Aorta (tissue), 5 donors: ENCODE measurements at places on chromosomes 13 and 19. TPM values are rescaled to one million over a fixed set of nuclear protein-coding genes. Genes with fewer than 3 reads are reported as not detected.

DNA sequence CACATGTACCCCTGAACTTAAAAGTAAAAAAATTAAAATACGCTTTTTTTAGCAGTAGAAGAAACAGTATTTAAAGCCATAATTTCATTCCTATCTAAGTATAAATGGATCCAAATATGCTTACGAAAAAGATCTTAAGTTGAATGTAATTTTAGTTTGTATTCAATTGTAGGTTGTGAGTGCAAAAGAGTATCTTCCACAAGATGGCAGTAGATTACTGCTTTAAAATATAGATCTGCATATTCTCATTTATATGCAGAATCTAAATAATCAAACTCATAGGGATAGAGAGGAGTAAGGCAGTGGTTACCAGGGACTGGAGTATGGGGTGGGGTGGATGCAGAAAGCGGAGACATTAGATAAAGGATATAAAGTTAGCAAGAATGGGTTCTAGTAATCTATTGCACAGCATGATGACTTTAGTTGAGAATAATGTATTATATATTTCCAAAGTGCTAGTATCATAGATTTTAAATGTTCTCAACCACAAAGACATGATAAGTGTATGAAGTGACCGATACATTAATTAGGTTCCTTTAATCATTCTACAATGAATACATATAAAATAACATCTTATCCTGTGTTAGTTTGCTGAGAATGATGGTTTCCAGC is 14.2 kb downstream of the OR7A17 start:
- H3K27ac ChIP-seq = no peak overlapping the region
- no peak for DNase-seq
- no peaks in the 10 kb centered on the region for H3K36me3 ChIP-seq
- no peak overlapping the region for H3K4me3 ChIP-seq

- DNase-seq = no peak
- no peaks in the 10 kb centered on the region for H3K27me3 ChIP-seq
- H3K4me3 ChIP-seq = no peak overlapping the region
Measured at GRCh38 chr19:3458229-3459088, 21.9 kb downstream of the SMIM24 start.

- H3K4me1 ChIP-seq = no peaks in the 10 kb centered on the region
- no peak overlapping the region for H3K27ac ChIP-seq
- H3K36me3 ChIP-seq = no peaks in the 10 kb centered on the region
Measured at GRCh38 chr13:75021151-75021550, 460.8 kb downstream of the TBC1D4 start.

- no peak overlapping the region for H3K27ac ChIP-seq
- H3K4me1 ChIP-seq = no peaks in the 10 kb centered on the region
- H3K4me3 ChIP-seq = no peak overlapping the region
- no peaks in the 10 kb centered on the region for H3K27me3 ChIP-seq
- H3K36me3 ChIP-seq = no peaks in the 10 kb centered on the region
- no peak for DNase-seq
Measured at GRCh38 chr13:43757266-43757665, 29.5 kb downstream of the ENOX1 start.

DNA sequence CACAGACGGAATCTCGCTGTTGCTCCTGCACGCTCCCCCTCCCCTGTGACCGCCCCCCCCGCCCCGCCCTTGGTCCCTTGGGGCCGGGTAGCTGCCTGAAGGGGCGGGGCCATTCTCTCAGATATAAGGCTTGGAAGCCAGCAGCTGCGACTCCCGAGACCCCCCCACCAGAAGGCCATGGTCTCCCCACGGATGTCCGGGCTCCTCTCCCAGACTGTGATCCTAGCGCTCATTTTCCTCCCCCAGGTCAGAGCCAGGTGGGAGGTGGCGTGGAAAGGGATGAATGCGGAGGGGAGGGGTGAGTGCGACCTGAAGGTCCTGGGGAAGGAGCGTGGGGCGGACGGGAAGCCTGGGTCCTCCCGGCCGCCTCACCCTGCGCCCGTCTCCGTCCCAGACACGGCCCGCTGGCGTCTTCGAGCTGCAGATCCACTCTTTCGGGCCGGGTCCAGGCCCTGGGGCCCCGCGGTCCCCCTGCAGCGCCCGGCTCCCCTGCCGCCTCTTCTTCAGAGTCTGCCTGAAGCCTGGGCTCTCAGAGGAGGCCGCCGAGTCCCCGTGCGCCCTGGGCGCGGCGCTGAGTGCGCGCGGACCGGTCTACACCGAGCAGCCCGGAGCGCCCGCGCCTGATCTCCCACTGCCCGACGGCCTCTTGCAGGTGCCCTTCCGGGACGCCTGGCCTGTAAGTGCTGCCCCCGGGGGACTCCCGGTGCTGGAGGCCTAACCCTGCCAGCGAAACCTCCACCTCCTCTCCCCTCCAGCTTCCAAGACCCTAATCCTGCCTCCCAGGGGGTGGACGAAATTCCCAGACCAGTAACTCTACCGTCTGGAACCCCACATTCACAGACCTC is at the start of gene DLL3:
TSS of gene DLL3 (plus strand) at position 150 of the 845 bp plus-strand sequence. CDS start at position 178, 28 bp downstream.
- H3K4me3 ChIP-seq = no peak within 1 kb of the TSS
- H3K27ac ChIP-seq = no peak within 1 kb of the TSS
- H3K27me3 ChIP-seq = no peaks in the 10 kb centered on the region
- H3K4me1 ChIP-seq = no peaks in the 10 kb centered on the region
- no peaks in the 10 kb centered on the region for H3K36me3 ChIP-seq

- no peak overlapping the region for H3K4me3 ChIP-seq
- H3K36me3 ChIP-seq = no peaks in the 10 kb centered on the region
- H3K27ac ChIP-seq = no peak overlapping the region
- H3K27me3 ChIP-seq = no peaks in the 10 kb centered on the region
- H3K4me1 ChIP-seq = no peaks in the 10 kb centered on the region
Measured at GRCh38 chr19:23481043-23481442, 85.8 kb upstream of the ZNF91 start.

DNA sequence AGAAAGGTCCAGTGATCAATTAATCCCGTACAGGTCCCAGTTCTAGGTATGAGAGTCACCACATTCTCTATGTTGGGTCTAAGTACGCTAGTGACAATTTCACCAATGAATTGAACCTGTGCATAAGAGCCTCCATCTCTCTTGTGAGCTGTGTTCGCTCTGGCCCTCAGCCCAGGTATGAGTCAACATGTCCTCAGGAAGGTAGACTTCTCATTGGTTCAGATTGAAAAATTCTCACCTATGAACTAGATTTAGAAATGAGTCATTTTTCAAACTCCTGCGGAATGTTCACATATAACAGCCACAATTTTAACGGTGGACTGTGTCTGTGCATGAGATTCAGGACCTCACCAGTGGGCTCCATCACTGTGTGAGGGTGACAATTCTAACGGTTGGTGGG is 12.7 kb upstream of the ZNF43 start:
- H3K27me3 ChIP-seq = no peaks in the 10 kb centered on the region
- no peak overlapping the region for H3K27ac ChIP-seq
- no peak overlapping the region for H3K4me3 ChIP-seq
- DNase-seq = no peak

DNA sequence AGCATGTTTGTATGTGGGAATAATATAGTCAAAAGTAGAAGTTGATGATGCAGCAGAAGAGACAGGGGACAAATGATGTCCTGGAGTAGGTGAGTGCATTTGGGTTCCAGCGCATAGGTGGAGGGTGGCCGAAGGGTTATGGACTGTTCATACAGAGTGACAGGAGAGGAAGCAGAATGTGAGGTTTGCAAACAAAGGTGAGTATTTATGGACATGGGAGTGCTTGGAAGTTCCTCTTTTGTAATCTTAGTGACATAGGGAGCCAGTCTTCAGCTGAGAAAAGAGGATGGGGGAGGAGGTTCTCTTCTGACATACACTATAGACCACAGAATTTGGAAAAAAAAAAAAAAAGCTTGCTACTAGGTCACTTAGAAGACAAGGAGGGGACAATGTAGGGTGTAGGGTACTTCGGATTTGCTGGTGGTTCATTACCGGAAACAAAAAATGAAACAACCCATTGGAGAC is 331.6 kb downstream of the DLEU7 start:
- no peaks in the 10 kb centered on the region for H3K4me1 ChIP-seq
- no peak for DNase-seq
- no peaks in the 10 kb centered on the region for H3K36me3 ChIP-seq
- peak overlapping the region; percentile 27 for H3K4me3 ChIP-seq

DNA sequence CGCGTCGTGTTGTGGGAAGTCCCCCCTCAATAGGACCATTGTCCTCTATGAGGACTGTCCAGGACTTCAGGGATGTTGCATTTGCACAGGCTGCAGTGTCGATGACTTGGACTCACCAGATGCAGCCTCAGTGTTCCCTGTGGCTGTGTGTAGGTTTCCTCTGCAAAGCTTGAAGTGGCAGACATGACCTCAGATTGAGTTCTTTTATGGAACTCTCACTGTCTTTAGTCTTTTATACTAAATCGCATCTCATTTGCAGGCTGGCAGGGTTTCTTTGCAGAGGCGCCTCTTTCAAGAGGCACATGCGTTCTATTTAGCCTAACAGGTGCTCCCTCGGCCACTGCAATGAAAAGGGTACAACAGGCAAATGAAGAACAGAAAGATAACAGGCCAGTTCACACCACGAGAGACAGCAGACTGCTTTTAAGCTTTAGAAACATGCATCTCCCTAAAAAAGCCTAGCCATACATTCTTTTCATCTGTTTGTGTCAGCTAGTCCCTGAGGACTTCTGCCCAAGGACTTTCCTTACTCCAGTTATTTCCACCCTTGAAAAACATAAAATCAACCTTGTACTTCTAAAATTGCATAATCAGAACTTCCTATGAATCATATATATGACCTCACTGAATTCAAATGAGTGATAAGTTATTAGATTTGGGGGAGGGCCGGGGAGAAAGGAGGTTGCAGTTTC is 118.4 kb downstream of the RAB20 start:
- H3K27ac ChIP-seq = no peak overlapping the region
- DNase-seq = no peak

GRCh38 chr13:64684685-64685431 is 2545.3 kb downstream of the PCDH9 start:
- H3K27ac ChIP-seq = no peak overlapping the region
- no peak overlapping the region for H3K4me3 ChIP-seq
- no peak for DNase-seq
- no peaks in the 10 kb centered on the region for H3K36me3 ChIP-seq
- no peaks in the 10 kb centered on the region for H3K4me1 ChIP-seq

- H3K27me3 ChIP-seq = no peaks in the 10 kb centered on the region
- DNase-seq = no peak
- H3K36me3 ChIP-seq = no peaks in the 10 kb centered on the region
- H3K4me1 ChIP-seq = no peaks in the 10 kb centered on the region
- no peak overlapping the region for H3K27ac ChIP-seq
- no peak overlapping the region for H3K4me3 ChIP-seq
Measured at GRCh38 chr13:101730420-101731000, 278.0 kb downstream of the ITGBL1 start.

GRCh38 chr13:100138859-100139491 is 50.1 kb downstream of the PCCA start:
- DNase-seq = no peak
- no peaks in the 10 kb centered on the region for H3K36me3 ChIP-seq
- H3K27ac ChIP-seq = no peak overlapping the region
- H3K27me3 ChIP-seq = no peaks in the 10 kb centered on the region
- H3K4me3 ChIP-seq = no peak overlapping the region

The LILRB1 gene
- 7.7 TPM for total RNA-seq

The TLE6 gene
- 0.65 TPM for total RNA-seq

The GPC5 gene
- total RNA-seq = 1.5 TPM

The ZNF491 gene
- total RNA-seq = 4.8 TPM

The GNG8 gene
- total RNA-seq = 4.5 TPM

The FBXO17 gene
- total RNA-seq = 33.0 TPM

The CEACAM4 gene
- total RNA-seq = 1.8 TPM

The CD37 gene
- total RNA-seq = 18.3 TPM

The IGSF23 gene
- total RNA-seq = not detected
